Natural killer cell treated with Interleukin-12 subunit alpha and Interleukin-12 subunit beta and Interleukin-15 and Interleukin-18, amount 100 ng/mL, for 72 hours (primary cell): ENCODE measurements at places on chromosomes 4 and X. TPM values are rescaled to one million over a fixed set of nuclear protein-coding genes. Genes with fewer than 3 reads are reported as not detected.

DNA sequence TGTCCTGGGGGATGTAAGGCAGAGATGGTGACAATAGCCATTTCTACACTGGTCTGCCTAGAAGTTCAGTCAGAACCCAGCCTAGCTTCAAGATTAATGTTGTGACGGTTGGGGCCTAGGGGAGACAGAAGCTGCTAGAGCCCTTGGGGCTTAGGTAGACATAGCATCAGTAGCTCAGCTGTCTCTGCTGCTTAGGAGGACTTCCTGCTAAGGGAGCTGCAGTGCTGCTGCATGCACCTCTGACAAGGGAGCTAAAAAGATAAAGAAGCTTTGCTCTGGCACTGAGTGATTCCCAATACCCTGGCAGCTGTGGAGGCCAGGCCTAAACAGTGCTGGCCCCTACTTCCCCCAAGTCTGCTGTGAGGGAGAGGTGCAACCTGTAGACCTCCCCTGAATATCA lies 116.0 kb downstream of the CT47B1 start:
- DNase-seq, result no peak

The STARD8 gene
- 3.1 TPM for total RNA-seq

GRCh38 chr4:87078987-87079486 lies 141.4 kb downstream of the KLHL8 start:
- no peak for DNase-seq

DNA sequence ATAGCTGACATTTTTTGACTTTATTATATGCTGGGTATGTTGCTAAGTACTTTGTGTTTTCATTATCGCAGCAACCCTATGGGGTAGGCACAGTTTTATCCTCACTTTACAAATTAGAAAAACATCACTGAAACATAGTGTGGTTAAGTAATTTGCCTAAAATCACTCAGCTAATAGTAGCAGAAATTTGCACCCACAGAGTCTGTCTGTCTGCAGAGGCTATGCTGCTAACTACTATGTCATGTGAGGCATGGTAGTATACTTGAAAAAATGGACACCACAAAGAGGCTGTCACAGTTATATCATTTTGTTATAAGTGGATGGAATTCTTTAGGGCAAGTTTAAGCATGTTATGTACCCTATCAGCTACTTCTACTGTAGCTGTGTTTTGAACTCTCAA lies 69.0 kb downstream of the STAG2 start:
- no peak for DNase-seq

The XAGE2 gene
- total RNA-seq, result not detected

- DNase-seq, result no peak
These were observed 258.5 kb upstream of the SLIT2 start for GRCh38 chr4:19993242-19993641.

- DNase-seq, result no peak
These were observed 176.5 kb downstream of the AR start for GRCh38 chrX:67720344-67720743.

GRCh38 chr4:182809417-182810102 lies 107.6 kb downstream of the DCTD start:
- DNase-seq, result no peak

The ADGRL3 gene
- total RNA-seq, result not detected

The CCDC110 gene
- total RNA-seq, result not detected
